ENCODE measurements at places on chromosomes 3 and 15.

DNA sequence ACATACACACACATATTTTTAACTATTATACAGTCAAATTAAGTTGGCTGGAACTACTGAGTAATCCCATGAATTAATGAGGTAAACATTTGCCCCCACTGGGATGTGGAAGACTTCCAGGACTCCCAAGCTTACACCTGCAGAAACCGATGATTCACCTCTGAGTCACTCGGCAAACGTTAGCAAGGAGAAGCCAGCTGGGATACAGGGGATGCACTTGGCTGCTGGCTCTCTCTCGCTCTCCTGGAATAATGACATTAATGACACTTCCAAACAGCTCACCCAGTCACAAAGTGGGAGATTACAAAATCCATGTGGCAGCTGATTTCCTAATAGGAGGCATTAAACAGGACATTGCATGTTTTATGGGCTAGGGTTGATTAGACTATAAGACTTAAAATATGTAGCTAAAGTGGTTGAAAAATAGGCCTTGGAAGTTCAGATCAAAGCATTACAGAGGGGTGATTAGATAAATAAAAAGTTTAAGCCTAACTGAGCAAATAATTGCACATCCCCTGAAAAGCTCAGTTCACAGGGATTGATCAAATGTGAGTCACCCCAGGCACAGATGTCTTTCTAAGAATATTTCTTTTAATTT, 500.9 kb downstream of the SOX2 start:
- DNase-seq: no peak

DNA sequence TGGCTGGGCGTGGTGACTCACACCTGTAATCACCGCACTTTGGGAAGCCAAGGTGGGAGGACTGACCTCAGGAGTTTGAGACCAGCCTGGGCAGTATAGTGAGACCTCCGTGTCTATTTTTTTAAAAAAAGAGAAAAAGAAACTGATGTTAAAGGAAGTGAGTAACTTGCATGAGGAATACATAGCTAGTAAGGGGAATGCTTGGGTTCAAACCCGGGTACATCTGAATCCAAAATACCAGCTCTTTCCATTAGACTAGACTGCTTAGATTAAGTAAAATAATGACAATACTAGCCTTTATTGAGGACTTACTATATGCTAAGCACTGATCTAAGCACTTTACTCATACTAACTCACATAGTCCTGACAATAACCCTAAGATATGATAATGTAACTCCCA, 22.4 kb downstream of the TM4SF4 start:
- no peak for DNase-seq

DNA sequence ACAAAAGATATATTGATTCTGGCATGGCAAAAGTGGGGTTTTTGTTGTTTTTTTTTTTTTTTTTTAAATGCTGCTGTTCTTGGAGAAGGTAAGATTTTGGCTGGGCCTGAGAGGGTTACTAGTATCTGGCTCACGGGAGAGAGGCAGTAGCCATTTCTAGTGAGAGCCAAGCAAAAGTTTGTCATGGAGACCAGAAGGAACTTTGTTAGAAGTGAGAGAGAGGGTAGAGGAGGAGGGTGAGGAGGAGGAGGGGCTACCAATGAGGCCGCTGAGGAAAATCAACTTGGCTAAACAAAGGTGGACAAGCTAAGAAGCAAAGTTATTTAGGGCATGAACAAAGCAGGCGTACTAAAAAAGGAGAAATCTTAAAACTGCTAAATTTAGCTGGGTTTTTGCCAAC, 48.9 kb upstream of the STRIT1 start:
- no peak for DNase-seq

DNA sequence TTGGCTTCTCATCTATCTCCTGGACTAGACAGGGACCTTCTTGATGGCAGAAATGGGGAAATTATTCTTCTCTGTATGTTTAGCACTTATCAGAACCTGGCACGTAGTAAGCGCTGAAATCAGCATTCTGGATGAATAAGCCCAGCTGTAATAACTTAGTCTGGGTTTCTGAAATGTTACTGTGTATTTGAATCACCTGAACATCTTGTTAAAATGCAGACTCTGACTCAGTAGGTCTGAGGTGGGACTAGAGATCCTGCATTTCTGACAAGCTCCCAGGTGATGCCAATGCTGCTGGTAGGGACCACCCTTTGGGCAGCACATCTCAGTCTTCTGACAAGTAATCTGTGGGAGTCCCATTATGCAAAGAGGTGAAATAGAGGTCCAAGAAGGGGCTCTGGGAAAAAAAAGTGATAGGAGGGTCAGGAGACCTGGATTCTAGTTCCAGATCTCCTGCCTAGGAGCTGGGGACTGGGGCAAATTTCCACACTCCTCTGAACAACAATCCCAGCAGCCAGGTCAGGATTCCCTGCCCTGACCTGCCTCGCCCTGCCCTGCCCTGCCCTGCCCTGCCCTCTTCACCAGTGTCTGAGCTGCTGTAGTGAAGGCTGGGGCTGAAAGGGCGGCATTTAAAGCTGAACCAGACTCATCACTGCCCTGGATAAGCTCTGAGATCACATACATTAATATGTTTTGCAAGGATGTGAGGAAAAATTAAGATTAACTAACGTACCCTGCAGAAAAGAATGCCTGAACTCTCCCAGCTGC, 17.2 kb upstream of the SLC6A11 start:
- no peak for DNase-seq

DNA sequence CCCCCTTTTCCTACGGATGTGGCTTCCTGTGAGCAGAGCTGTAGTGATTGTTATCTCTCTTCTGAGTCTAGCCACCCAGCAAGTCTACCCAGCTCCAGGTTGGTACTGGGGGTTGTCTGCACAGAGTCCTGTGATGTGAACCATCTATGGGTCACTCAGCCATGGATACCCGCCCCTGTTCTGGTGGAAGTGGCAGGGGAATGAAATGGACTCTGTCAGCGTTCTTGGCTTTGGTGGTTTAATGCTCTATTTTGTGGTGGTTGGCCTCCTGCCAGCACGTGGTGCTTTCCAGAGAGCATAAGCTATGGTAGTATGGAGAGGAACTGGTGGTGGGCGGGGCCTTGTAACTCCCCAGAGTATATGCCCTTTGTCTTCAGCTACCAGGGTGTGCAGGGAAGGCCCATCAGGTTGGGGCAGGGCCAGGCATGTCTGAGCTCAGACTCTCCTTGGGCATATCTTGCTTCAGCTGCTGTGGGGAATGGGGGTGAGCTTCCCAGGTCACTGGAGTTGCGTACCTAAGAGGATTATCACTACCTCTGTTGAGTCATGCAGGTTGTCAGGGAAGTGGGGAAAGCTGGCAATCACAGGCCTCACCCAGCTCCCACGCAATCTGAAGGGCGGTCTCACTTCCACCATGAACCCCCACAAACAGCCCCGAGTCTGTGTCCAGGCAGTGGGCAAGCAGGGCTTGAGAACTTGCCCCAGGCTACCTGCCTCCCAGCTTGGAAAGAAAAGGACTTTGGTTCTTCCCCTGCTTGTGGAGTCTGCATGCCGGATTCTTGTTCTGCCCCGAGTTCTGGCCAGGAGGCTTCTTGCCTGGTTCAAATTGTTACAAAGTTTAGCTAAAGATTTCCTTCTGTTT, 9.0 kb upstream of the ADGRG7 start:
- DNase-seq: no peak

Data from posterior cingulate gyrus (tissue), 11 donors.